Endothelial cell (in vitro differentiated cells): ENCODE measurements at places on chromosomes 11 and 22.

GRCh38 chr22:41902932-41903421 lies 11.9 kb downstream of the SHISA8 start:
- peaks cover 6% of the 10 kb centered on the region for H3K27me3 ChIP-seq
- peaks cover 5% of the 10 kb centered on the region for H3K4me1 ChIP-seq
- H3K4me3 ChIP-seq = no peak overlapping the region
- peaks cover 37% of the 10 kb centered on the region for H3K36me3 ChIP-seq
- no peak for DNase-seq

GRCh38 chr11:97610000-97610399 lies 1220.2 kb downstream of the JRKL start:
- DNase-seq = no peak
- H3K27ac ChIP-seq = no peak overlapping the region
- H3K4me3 ChIP-seq = no peak overlapping the region
- no peaks in the 10 kb centered on the region for H3K4me1 ChIP-seq

- no peak overlapping the region for H3K4me3 ChIP-seq
- peaks cover 2% of the 10 kb centered on the region for H3K27me3 ChIP-seq
- DNase-seq = peak; percentile 78
- no peak overlapping the region for H3K27ac ChIP-seq
- H3K4me1 ChIP-seq = no peaks in the 10 kb centered on the region
- no peaks in the 10 kb centered on the region for H3K36me3 ChIP-seq
Measured at GRCh38 chr22:30485362-30485988, 13.7 kb upstream of the SEC14L3 start.

- no peaks in the 10 kb centered on the region for H3K36me3 ChIP-seq
- no peaks in the 10 kb centered on the region for H3K4me1 ChIP-seq
Measured at GRCh38 chr11:98099371-98099770, 921.4 kb upstream of the CNTN5 start.

GRCh38 chr11:73760135-73760678 lies 667 bp downstream of the RAB6A start:
- H3K36me3 ChIP-seq = peaks cover 5% of the 10 kb centered on the region
- peaks cover 20% of the 10 kb centered on the region for H3K4me1 ChIP-seq
- peak overlapping the region; percentile 94 for H3K27ac ChIP-seq
- DNase-seq = peak; percentile 36
- H3K27me3 ChIP-seq = peaks cover 2% of the 10 kb centered on the region
- peak overlapping the region; percentile 100 for H3K4me3 ChIP-seq

DNA sequence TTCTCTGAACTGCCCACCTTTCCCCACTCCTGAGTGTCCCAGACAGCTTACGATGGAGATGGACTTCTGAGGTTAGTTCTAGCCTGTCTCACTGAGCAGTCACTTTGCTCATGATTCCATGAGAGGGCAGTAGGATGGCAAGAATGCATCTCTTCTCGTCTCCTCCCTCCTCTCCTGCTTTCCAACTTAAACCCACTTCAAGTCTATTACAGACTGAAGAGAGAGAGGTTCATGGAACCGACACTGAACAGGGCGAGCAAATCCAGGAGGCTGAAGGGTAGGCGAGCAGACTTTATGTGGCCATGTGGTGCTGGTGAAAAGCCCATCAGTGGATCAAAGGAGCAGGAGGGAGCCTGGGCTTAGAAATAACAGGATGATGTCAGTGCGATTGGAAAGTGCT lies 38.6 kb downstream of the CEP164 start:
- peaks cover 43% of the 10 kb centered on the region for H3K36me3 ChIP-seq
- no peaks in the 10 kb centered on the region for H3K27me3 ChIP-seq
- peaks cover 5% of the 10 kb centered on the region for H3K4me1 ChIP-seq
- no peak overlapping the region for H3K4me3 ChIP-seq

- DNase-seq = no peak
- peaks cover 42% of the 10 kb centered on the region for H3K36me3 ChIP-seq
- no peak overlapping the region for H3K27ac ChIP-seq
Measured at GRCh38 chr11:68539395-68539794, 78.8 kb downstream of the PPP6R3 start.

DNA sequence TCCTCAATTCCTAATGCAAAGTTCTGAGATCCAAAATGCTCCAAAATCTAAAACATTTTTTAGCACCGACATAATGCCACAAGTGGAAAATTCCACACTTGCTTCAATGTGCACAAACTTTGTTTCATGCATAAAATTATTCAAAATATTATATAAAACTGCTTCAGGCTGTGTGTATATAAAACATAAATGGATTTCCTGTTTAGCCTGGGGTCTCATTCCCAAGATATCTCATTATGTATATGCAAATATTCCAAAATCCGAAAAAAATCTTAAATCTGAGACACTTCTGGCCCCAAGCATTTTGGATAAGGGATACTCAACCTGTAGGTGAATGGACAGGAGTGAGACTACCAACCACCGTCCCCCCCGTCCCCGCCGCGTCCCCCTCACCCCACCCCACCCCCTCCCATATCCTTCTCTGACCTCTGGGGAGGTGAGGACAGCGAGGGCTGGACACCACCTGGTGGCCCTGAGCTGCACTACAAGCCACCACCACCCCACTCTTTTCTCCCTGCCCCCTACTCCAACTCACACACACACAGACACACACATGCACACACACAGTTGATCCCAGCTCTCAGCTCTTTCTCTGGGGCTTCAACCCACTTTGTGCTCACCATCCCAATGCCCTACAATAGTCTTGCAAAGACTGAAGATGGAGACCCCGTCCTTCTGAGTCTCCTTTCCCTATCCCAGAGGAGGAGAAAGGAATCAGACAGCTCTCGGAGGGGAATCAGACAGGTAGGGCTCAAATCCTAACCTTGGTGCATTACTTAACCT lies 101.0 kb downstream of the PDE2A start:
- peak; percentile 71 for DNase-seq
- peak overlapping the region; percentile 80 for H3K4me3 ChIP-seq
- peaks cover 5% of the 10 kb centered on the region for H3K27me3 ChIP-seq
- H3K27ac ChIP-seq = no peak overlapping the region
- peaks cover 39% of the 10 kb centered on the region for H3K4me1 ChIP-seq

DNA sequence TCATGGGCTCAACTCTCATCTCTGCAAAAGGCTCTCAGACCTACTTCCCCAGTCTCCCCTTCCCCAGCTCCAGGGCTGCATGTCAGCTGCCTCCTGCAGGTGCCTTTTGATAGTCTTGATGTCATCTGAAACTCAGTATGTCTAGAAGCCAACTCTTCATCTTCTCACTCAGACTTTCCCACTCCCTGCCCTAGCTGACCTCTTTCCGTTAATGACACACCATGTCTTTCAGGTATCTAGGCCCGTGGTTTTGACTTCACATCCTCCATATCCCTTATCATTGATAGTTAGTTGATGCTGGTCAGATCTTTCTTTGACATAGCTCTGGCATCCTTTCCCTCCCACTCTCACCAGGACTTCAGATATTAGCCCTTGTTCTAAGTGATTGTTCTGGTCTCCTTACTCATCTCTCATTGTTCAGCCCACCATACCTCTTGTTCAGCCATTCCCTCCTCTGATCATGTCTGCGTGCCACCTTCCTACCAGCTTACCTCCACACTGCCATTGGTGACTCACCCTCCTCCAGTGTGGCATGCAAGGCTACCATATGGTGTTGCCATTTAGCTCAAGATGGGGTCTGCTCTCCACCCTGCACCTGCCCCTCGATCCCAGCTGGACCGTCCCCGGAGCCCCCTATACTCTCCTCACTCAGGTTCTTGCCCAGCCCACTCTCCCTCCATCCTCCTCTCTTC lies 18.4 kb downstream of the TTC12 start:
- no peaks in the 10 kb centered on the region for H3K27me3 ChIP-seq
- H3K4me1 ChIP-seq = peaks cover 4% of the 10 kb centered on the region

DNA sequence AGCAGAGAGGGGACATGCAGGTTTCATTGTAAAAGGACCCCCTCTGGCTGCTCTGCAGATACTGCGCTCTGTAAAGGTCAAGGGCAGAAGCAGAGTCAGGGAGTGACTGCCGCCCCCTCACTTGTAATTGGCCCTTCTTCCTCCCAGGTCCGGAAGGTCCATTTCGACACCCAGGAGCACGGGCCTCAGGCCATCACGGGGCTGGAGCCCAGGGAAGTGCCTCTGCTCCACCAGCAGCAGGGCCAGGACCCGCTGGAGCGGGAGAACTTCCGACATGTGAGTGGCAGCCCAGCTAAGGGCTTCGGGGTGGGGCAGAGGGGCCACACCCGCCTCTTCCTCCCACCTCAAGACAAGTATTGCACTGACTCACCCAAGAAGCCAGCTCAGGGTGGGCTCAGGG lies 24.0 kb upstream of the LRRC10B start:
- DNase-seq = no peak
- peaks cover 14% of the 10 kb centered on the region for H3K36me3 ChIP-seq
- H3K27me3 ChIP-seq = peaks cover 16% of the 10 kb centered on the region

DNA sequence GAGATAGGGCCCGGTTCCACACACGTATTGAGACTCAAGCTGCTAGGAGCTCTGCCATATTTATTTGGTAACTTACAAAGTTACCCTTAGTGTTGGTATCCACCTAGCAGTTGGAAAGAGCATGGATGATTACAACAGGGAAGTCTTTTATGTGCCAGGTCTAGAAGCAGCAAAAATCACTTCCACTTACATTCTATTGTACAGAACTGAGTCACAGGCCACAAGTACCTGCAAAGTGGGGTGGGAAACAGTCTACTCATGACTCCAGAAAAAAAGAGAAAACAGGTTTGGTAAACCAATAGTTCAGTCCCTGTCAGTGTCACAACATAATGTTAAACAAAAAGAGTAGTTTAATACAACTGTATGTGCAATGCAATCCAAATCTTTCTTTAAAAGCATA lies 279.6 kb upstream of the PITPNB start:
- no peak overlapping the region for H3K4me3 ChIP-seq
- H3K4me1 ChIP-seq = no peaks in the 10 kb centered on the region
- no peaks in the 10 kb centered on the region for H3K36me3 ChIP-seq
- H3K27me3 ChIP-seq = no peaks in the 10 kb centered on the region
- H3K27ac ChIP-seq = no peak overlapping the region

DNA sequence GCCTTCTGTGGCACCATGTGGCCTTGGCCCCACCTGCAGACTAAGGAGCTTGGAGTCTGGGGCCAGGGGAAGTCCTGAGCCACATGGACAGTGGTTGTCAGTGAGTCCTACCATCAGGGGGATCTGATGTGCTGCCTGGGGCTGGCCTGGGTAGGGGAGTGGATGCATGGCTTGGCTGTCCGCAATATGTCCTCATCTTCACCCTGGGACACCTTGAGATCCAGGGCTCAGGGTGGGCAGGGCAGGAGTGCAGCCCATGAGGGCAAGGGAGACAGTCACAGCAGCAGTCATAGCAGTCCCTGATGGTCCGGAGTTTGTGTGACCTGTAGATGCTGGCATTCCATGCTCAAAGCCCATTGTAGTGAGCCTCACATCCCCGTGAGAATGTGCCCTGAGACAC lies 256.8 kb upstream of the B3GAT1 start:
- H3K4me1 ChIP-seq = no peaks in the 10 kb centered on the region
- no peak overlapping the region for H3K4me3 ChIP-seq
- H3K36me3 ChIP-seq = no peaks in the 10 kb centered on the region
- H3K27me3 ChIP-seq = peaks cover 4% of the 10 kb centered on the region
- no peak for DNase-seq

DNA sequence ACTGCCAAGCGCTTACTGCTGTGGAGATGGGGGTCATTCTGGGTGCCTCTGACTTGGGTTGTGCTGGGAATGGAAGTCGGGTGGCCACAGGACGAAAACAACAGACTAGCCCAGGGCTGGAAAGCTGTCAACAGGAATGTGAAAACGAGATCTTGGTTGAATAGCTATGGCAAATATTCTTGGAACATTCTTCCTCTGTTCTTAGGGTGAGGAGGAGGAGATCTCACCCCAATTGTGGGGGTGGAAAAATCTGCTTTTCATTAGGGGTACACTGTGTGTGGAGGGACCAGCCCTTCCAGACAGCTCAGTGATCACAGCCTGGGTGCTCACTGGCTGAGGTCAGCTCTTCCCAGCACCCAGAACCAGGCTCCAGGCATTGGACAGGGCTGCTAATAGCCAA lies 52.0 kb upstream of the PRSS23 start:
- no peaks in the 10 kb centered on the region for H3K4me1 ChIP-seq
- no peak overlapping the region for H3K27ac ChIP-seq
- H3K27me3 ChIP-seq = no peaks in the 10 kb centered on the region
- no peaks in the 10 kb centered on the region for H3K36me3 ChIP-seq
- no peak overlapping the region for H3K4me3 ChIP-seq

GRCh38 chr11:62398011-62398994 lies 20.5 kb upstream of the SCGB1A1 start:
- no peaks in the 10 kb centered on the region for H3K36me3 ChIP-seq
- peaks cover 7% of the 10 kb centered on the region for H3K27me3 ChIP-seq
- no peak overlapping the region for H3K27ac ChIP-seq

DNA sequence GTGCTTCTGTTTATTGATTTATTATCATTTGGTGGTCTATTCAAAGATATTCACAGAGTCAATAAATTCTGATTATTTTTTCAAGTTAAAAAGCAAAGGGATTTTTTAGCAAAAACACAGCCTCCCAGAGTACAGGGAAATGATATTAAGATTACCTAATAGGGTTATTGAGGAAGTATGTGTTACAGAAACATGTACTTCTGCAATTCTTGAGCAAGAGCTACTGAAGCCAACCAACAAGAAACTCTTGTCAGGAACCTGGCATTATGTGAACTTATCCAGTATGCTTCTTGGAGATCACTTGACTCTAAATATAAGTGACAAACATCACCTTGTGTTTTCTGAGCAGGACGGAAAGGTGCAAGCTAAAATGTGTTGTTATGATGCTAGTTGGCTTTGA lies 42.0 kb upstream of the CARD18 start:
- no peak for DNase-seq
- no peaks in the 10 kb centered on the region for H3K27me3 ChIP-seq
- H3K4me1 ChIP-seq = peaks cover 15% of the 10 kb centered on the region
- H3K4me3 ChIP-seq = no peak overlapping the region
- H3K27ac ChIP-seq = no peak overlapping the region

GRCh38 chr11:87260811-87261210 lies 223.1 kb downstream of the TMEM135 start:
- peak overlapping the region; percentile 73 for H3K27ac ChIP-seq
- H3K36me3 ChIP-seq = no peaks in the 10 kb centered on the region
- H3K4me3 ChIP-seq = no peak overlapping the region

DNA sequence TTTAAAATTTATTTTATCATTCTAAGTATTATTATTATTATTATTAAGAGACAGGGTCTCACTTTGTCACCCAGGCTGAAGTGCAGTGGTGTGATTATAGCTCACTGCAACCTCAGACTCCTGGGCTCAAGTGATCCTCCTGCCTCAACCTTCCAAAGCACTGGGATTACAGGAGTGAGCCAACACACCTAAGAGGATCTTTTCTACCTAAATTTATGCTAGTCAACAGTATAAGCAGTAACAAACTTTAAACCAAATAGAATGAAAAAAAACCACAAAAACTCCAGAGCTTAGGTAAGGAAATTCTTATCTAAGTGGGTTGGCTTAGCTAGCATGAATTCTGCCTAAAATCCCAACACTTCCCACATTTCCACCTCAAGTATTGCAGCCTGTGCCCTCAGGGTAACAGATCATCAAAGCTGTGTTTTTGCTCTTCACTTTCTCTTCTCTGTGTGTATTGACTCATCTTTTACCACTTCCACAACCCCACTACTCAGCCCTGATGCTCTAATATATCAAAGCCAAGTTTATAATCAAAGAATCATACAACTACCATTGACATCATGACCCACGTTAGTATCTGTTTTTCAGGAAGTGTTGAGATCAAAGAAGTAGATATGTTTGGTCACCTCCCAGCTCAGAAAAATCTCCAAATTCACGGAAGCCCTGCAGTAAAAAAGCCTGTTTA lies 93.7 kb upstream of the SPON1 start:
- H3K27ac ChIP-seq = no peak overlapping the region
- H3K36me3 ChIP-seq = no peaks in the 10 kb centered on the region
- no peak overlapping the region for H3K4me3 ChIP-seq
- peaks cover 14% of the 10 kb centered on the region for H3K4me1 ChIP-seq
- H3K27me3 ChIP-seq = peaks cover 4% of the 10 kb centered on the region
- no peak for DNase-seq

- H3K27ac ChIP-seq = no peak overlapping the region
- peak overlapping the region; percentile 52 for H3K4me3 ChIP-seq
- H3K4me1 ChIP-seq = peaks cover 14% of the 10 kb centered on the region
- H3K36me3 ChIP-seq = peaks cover 21% of the 10 kb centered on the region
- no peak for DNase-seq
- H3K27me3 ChIP-seq = peaks cover 29% of the 10 kb centered on the region
Measured at GRCh38 chr11:72236774-72237111, 7.2 kb downstream of the PHOX2A start.
